HT-29 (cell line): ENCODE measurements at places on chromosomes 3 and 15. TPM values are rescaled to one million over a fixed set of nuclear protein-coding genes. Genes with fewer than 3 reads are reported as not detected.

The NMNAT3 gene
- 0.42 and 0.46 TPM in 2 replicates for total RNA-seq

The CDHR4 gene
- total RNA-seq: 0.15 and 0.34 TPM in 2 replicates

The LMAN1L gene
- total RNA-seq: not detected in 2 replicates

The OIP5 gene
- 40.2 and 46.1 TPM in 2 replicates for total RNA-seq

The MRPL3 gene
- 259 and 260 TPM in 2 replicates for total RNA-seq

The CLDN11 gene
- 0.56 and 0.63 TPM in 2 replicates for total RNA-seq

The SLC12A1 gene
- total RNA-seq: not detected in 2 replicates

The SCN11A gene
- total RNA-seq: not detected in 2 replicates

The CD200 gene
- 0.39 and 0.71 TPM in 2 replicates for total RNA-seq

The LRRC2 gene
- total RNA-seq: 0.52 and 0.84 TPM in 2 replicates

The ZNF774 gene
- total RNA-seq: 1.2 and 2.5 TPM in 2 replicates

The PPM1L gene
- total RNA-seq: 14.8 and 19.2 TPM in 2 replicates

The SPATA16 gene
- not detected in 2 replicates for total RNA-seq

The IL17RB gene
- total RNA-seq: 14.9 and 17.0 TPM in 2 replicates

The ALDH1A2 gene
- 0.25 TPM in 1 of 2 replicates, not detected in the other for total RNA-seq

The MINDY2 gene
- total RNA-seq: 11.0 and 16.2 TPM in 2 replicates

The AP3B2 gene
- total RNA-seq: not detected in 2 replicates

The LRRIQ4 gene
- not detected in 2 replicates for total RNA-seq

The COLQ gene
- not detected in 2 replicates for total RNA-seq

The RFC4 gene
- total RNA-seq: 23.6 and 38.0 TPM in 2 replicates

The ZNF620 gene
- total RNA-seq: 2.1 and 2.8 TPM in 2 replicates

The EBLN2 gene
- 2.7 and 3.6 TPM in 2 replicates for total RNA-seq

The TMCO5A gene
- not detected in 2 replicates for total RNA-seq

The IL12A gene
- 0.34 TPM in 1 of 2 replicates, not detected in the other for total RNA-seq

The GLDN gene
- total RNA-seq: 0.97 and 2.3 TPM in 2 replicates

The STRC gene
- 0.18 TPM in 1 of 2 replicates, not detected in the other for total RNA-seq

The GCSAM gene
- total RNA-seq: not detected in 2 replicates
